Activated effector memory CD4-positive, alpha-beta T cell treated with Interleukin-2 at 50 U/mL for 16 hours (primary cell): ENCODE measurements at places on chromosomes 5 and 9.

- DNase-seq, result no peak
Observed at GRCh38 chr5:133469252-133469651, 143.1 kb downstream of the FSTL4 start.

- no peak for DNase-seq
Observed at GRCh38 chr9:136493567-136493971, 10.7 kb upstream of the SEC16A start.

DNA sequence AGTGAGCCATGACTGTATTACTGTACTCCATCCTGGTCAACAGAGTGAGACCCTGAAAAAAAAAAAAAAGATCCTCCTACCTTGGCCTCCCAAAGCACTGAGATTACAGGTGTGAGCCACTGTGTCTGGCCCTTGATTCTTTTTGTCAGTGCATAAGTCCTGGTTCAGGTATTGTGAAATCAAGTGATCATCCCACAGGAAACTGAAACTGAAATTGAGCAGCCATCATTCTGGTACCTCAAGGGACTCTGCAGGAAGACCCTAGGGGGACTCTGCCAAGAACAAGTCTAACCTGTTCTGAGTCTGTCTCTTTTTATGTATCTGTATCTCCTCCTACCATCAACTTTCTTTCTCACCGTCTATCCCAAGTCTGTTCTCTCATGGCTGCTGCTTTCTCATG, 1.9 kb upstream of the DCAF10 start:
- DNase-seq, result no peak

- no peak for DNase-seq
Observed at GRCh38 chr5:175688352-175689146, 30.7 kb downstream of the HRH2 start.

GRCh38 chr5:78811121-78811817, 162.7 kb upstream of the LHFPL2 start:
- DNase-seq, result no peak
